CD4-positive, alpha-beta memory T cell (primary cell): ENCODE measurements at places on chromosomes 4 and X. TPM values are rescaled to one million over a fixed set of nuclear protein-coding genes. Genes with fewer than 3 reads are reported as not detected.

DNA sequence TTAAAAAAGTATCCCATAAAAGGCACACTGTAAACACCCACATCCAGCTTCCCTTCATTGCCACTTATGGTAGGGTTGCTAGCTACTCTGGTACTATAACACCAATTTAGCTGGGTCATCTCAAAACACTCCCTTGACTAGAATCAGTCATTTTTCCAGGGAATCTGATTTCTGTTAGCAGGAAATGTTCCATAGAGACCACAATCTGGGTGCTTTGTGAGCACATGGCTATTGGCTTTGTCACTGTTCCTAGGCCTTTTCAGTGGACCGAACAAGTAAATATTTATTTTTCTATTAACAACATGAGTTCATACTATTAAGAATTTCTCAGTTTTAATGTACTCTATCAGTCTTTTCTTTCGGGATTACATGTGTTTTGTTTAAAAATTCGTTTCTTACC, 404.7 kb upstream of the GNPDA2 start:
- DNase-seq, result no peak

DNA sequence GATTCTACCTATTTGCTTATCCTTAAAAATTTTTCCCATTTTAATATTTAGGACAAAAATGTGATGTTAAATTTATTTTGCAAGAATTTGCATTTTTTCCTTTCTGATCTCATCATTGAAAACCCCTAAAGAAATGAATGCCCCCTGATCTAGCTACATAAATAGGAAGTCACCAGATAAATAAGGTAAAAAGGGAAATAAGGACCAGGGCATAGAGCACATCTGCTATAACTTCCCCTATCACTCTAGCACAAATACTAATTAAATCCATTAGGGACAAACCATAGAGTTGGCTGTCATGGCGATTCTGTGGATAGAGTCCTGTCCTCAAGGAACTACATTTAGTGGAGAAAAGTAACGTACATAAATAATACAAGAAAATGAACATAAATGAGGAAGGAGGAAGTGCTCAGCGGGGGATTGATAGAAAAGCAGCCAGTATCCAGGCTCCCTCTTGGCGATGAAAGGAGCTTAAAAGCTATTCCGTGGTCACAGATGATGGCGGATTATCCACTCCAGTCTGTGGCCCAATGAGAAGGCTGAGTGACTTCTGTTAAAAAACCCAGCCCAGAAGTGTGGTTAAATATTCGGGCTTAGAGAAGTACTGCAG, 76.9 kb upstream of the RPL34 start:
- DNase-seq, result no peak

- no peak for DNase-seq
These were observed 229.8 kb upstream of the NDST4 start for GRCh38 chr4:115343171-115343570.

Gene TEX13C
- not detected for total RNA-seq

Gene MGARP
- total RNA-seq, result 0.23 TPM

Gene GCNA
- 10.2 TPM for total RNA-seq
